ENCODE measurements at places on chromosomes 1 and 21. TPM values are rescaled to one million over a fixed set of nuclear protein-coding genes. Genes with fewer than 3 reads are reported as not detected.

DNA sequence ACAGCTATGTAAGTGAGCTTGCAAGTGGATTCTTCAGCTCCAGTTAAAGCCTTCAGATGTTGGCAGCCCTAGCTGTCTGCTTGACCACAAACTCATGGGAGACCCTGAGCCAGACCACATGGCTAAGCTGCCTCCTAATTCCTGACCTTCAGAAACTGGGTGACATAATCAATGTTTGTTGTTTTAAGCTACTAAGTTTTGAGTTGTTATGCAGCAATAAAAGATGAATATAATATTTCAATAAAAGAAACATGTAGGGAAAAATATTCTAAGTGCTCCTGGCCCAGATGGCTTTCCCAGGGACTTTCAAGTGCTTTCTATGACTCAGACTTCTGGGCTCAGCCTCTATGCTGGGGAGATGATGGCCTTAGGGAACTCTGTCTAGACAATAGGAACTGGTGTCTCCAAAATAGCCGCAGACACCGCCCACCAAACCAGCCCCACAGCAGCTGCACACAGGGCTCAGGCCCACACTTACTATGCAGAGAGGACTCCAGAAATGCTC is 20.3 kb upstream of the AZIN2 start:
- no peak for DNase-seq

GRCh38 chr1:203289281-203289981 is 15.9 kb upstream of the BTG2 start:
- peak; percentile 83 for DNase-seq

- DNase-seq, result no peak
These were observed 152.9 kb downstream of the CNIH3 start for GRCh38 chr1:224768971-224769370.

DNA sequence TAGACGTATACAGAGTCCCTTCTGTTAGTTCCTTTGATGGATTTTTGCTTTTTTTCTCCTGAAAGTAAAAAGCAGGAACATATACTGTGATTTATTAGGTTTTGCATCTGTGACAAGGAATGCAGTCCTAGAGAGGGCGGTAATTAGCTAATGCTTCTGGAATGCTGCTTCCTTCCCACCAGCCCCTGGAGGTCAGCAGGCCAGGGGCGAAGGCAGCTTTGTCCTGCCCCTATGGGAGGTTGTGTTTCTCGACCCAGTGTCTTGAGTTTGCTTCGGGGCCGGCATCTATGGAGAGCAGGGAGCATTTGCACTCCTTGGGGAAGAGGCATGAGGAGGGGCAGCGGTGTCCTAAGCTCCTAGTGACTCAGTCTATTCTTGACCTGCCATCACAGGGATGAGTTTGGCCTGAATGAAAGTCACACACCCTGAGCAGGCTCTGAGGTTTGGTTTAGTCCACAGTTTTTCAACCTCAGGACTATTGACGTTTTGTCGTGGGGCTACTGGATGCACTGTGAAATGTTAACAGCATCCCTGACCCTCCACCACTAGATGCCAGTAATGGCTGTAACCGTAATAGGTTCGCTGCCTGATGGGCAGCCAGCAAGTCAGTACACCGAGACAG is 85.0 kb upstream of the KCNJ15 start:
- DNase-seq, result no peak

The SLC5A9 gene
- polyA plus RNA-seq, result not detected

DNA sequence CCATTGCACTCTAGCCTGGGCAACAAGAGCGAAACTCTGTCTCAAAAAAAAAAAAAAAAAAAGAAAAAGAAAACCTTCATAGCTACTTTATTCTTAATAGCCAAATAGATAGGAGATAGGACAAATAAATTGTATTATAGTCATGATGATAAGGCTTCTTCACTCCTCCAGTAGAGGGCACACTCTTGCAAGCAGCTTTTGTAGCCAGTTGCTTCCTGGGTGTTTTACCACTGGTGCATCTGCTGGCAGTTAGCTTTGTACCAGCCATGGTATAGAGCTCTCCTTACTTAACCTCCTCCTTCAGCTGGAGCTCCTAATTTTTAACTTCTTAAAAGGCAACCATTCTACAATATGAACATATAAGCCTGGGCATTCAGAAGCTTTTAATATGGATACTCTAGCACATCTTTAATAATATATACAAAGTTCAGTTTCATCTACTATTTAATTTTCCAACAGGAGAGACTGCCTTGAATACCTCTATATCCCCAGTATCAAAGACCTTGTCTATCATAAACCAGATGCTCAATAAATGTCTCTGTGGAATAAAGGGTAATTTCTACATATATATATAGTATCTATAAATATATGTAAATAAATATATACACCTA is 35.8 kb downstream of the EVI5 start:
- DNase-seq, result peak; percentile 53

DNA sequence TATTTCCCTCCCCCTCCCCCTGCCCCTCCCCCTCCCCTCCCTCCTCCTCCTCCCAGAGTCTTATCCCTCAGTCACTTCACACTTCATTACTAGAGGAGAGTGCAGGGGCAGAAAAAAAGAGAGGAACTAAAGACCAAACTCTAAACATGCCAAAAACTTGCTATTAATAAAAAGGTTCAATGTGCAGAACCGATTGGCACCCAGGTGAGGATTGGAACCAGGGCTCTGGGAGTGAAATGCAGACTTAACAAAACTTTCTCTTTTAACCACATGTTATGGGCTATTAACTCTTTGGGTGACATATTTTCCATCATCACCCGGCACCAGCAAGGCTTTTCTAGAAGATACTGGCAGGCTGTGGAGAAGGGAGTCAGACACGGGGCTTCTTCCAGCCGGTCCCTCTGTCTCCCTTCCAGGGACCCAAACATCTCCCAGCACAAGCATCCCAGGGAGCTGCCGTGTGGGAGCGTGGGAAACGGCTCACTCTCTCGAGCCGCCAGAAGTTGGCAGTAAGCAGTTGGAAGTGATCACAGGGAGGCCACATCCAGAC is 13.6 kb downstream of the NID1 start:
- no peak for DNase-seq

DNA sequence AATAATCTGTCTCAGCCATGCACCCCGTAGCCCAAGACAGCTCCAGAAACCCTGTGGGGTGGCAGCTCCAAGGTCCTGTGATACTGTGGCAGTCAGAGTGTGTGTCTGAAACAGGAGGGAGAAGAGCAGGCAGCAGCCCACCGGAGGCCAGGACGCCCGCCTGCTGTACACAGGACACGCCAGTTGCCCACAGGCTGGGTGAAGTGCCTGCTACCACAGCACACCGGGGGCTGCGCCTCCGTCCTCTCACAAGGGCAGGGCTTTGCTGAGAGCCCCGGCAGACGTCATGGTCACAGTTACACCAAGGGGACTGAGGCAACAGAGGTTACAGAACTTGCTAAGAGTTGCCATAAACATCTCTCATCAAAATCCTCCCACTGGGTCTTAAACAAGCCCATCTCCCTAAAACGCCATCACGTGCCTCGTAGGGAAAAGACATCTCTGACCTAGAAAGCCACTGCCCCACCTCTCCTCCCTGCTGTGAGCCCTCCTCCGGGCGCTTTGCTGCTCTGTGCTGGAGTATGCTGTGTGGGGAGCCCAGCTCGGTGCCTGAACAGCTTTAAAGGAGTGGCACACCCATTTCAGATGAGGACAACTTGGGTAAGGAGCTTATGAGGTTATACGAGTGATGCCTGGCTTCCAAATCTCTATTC is 5.3 kb downstream of the C1orf174 start:
- no peak for DNase-seq

GRCh38 chr1:71521655-71522264 is 440.9 kb upstream of the ZRANB2 start:
- DNase-seq, result no peak

- DNase-seq, result no peak
These were observed 1.4 kb downstream of the GUK1 start for GRCh38 chr1:228141226-228142044.

DNA sequence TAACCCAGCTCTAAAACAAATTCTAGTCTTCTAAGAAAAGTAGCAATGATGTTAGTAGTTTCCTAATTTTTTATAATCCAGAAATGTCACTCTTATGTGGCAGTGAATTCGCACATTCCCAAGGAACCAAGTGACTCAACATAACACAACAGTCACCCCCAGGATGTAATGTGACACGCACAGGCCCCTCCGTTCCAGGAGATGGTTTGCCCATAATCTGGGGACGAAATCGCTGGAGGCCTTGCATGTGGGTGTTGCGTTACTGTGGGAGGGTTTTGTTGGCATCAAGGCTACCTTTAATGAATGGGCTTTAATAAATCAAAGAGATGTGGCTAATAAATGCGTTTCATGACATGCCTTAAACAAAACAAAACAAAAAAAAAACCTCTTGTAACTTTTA is 50.9 kb downstream of the EVA1C start:
- no peak for DNase-seq

DNA sequence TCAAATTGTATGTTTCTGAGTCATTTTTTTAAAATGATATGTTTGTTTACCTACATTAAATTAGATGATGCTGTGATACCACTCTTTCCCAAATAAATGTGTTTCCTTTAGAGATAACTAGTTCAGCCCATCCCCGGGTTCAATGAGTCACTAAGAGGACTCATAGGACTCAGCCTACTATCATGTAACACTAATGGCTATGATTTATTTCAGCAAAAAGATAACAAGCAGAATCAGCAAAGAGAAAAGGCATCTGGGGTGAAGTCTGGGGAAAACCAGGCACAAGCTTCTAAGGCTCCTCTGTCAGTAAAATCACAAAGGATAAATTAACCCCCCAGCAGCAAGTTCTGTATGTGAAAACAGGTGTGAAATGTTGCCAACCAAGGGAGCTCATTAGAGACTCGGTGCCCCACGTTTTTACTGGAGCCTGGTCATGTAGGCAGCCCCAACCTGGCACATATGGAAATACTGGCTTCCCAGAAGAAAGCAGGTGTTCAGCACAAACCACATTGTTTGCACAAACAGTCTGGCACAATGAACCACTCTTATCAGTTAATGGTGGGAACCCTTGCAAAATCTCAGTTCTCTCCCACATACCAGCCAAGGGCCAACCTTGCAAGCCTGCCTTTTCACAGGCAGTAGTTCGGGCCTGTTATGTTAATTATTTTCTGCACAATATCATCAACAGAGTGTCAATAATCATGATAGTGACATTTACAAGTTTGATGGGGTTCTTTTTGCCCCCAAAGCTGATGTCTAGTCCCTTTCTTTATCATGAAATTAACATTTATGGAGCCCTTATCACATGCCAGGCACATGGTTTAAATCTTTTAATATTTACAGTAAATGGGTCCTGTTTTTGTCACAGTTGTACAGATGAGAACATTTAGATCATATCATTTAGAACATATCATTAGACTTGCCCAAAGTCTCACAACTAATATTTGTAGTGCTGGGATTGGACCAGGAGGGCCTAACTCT is 23.1 kb upstream of the CNN3 start:
- no peak for DNase-seq

- DNase-seq, result no peak
These were observed 139.7 kb upstream of the ERRFI1 start for GRCh38 chr1:8165595-8166360.

DNA sequence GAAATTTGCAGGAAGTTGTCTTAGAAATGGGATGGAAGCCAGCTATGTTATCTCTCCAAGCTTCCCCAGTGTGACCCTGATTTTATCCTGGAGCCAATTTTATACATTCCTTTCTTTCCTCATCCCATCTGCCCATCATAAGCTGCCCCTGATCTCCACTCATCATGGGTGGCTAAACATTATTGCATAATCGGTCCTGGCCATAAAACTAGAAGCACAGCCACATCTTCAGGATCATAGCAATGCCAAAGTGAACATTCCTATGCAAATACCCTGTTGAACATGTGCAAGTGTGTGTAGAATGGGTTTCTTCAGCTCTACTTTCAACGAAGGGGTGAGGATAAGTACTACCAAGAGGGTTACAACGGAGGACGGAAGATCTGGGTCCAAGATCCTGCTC is 50.6 kb upstream of the COG2 start:
- no peak for DNase-seq

- DNase-seq, result peak; percentile 50
These were observed 4.6 kb downstream of the AGTRAP start for GRCh38 chr1:11740258-11741192.

GRCh38 chr1:59707178-59707791 is 107.5 kb upstream of the HOOK1 start:
- no peak for DNase-seq

DNA sequence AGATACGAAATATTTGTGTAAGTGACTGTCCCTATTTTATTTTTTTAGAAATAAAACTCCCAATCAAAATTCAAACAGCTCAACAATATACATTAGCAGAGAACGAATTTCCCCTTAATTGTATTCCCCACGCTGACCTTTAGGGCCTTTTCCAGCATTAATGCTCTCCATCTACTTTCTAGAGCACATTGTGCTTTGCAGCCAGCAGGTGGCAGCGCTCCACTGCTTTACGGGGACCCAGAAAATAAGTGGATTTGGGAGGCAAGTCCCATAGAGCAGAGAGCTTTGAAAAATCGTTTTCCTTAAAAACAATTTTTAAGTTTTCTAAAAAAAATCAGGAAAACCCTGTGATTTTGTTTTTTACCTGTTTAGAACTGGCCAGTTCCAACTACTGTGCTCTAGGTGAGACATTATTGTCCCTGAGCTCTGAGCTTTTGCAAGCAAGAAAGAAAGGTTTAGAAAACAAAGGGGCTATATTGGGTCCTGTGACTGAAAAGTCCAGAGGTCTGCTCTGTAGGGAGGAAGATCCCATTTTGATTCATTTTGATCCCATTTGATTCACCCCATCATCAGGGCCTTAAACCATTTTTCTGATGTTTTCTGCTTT is 144.4 kb upstream of the ZNF644 start:
- peak; percentile 52 for DNase-seq

DNA sequence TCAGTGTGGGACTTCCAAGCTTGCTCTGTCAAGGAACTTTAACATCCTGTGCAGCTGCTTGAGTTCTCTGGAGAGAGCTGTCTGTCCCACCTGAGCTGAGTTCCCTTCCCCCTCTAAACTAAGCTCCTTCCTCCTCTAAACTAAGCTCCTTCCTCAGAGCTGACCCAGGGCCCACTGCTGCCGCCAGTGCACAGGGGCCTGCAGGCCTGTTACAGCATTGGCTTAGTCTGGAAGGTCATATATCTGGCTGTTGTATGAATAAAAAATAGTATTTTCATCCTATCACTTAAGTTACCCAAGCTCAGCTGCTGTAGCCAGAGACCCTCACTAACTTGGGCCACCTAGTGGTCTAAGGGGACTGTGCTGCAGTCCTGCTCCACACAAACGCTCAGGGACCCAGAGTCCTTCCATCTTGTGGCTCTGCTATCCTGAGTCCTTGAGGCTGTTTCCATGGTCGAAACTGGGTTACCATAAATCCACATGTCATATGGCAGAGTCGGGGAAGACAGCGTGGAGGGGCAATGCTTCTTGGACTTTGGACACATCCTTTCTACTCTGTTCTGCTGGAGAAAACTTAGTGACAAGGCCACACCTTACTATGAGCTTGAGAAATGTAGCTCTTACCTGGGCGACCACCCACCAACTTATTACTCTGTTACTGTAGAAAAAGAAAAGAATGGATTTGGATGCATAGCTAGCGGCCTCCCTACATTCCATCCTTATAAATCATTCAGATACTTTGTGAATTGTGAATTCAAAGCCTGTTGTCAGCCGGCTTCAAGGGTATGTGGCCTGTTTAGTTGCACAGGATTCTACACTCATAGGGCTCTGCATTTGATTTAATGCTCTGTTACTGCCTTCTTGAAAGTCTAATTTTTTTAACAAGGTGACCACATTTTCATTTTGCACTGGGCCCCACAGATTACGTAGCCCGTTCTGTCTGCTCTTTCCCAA is 71.4 kb upstream of the GCLM start:
- DNase-seq, result peak; percentile 16

The IL24 gene
- 0.19 TPM for polyA plus RNA-seq

The TSPAN1 gene
- not detected for polyA plus RNA-seq

The TMEM81 gene
- 4.9 TPM for polyA plus RNA-seq

The IGFN1 gene
- polyA plus RNA-seq, result not detected

GRCh38 chr1:182809414-182809957 is 19.9 kb downstream of the NPL start:
- no peak for DNase-seq

The TRIM45 gene
- 5.1 TPM for polyA plus RNA-seq
